ENCODE measurements at places on chromosomes 4 and X. TPM values are rescaled to one million over a fixed set of nuclear protein-coding genes. Genes with fewer than 3 reads are reported as not detected.

Gene CYLC1
- not detected for polyA plus RNA-seq

Gene SNCA
- polyA plus RNA-seq, result 26.5 TPM

DNA sequence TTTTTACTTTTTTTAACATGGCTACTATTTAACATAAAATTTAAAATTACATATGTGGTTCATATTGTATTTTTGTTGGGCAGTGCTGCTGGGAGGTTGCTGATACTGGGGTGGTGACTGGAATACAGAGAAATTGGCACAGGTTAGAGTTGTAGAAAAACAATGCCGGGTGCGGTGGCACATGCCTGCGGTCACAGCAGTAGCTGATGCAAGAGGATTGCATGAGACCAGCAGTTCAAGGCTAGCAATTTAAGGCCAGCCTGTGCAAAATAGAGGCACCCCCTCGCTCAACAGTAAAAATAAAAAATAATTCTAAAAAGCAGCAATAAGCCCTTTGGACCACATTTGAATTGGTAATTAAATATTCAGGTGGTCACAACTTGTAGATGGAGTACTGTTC lies 11.8 kb upstream of the CPE start:
- DNase-seq, result no peak

GRCh38 chrX:97638621-97639020 lies 754.9 kb downstream of the RPA4 start:
- DNase-seq, result no peak

DNA sequence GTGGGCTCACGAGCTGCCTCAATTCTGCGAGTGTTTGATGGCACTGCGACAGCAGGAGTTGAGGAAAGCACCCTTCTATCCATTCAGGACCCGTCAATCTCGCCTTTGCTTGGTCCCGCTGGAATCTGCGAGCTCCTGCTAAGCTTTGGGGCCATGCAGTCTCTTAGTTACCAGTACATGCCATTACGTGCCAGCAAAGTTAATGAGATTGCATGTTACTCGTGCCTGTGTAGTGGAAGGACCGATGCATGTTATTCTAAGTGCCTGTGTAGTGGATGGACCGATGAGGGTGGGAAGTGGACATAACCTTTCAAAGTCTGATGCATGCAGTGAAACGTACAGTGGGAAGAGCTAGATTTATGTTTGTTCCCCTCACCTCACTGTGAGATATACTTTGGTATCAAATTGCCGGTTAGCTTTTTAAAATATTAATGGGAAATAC lies 569 bp downstream of the RPS3A start:
- no peak for DNase-seq

DNA sequence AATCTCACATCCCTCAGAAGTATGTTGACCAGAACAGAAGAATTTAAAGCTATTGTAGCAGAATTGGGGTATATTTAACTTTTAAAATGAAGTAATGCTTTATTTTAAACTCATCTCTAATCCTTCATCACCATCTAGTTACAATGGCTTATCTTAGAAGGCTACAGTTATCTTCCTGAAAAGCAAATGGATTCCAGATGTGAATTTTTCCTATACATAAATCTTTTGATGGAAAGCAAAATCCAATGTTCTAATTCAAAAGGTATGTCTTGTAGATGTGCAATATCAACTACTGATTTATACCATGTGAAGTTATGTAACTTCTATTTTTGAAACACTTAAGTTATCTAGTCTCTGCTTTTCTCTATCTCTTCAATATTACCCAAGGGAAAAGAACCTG lies 47.6 kb downstream of the CCNG2 start:
- no peak for DNase-seq

DNA sequence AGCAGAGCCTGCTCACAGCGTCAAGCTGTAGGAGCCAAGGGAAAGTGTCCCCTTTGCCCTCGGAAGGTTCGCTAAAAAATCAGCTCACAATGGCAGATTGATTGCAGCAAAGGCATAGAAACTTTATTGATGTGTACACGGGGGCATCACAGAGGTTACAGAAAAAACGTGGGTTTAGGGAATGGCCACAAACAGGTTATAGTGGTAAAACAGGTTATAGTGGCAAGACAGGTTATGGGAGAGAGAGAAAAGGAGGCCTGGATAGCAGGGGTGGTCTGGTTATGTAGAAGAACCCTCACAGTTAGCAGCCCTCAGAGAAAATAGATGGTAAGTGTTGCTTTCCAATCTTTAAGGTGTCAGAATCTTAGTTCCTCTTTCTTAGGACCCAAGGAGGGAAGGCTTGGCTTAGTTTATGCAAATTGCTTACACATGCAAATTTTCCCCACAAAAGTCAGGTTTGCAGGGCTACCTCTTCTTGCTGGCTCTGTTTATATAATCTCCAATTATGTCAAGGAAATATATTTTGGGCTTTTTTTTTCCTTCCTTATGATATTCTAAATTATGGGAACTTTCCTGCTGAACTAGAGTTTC lies 113.7 kb downstream of the BMP15 start:
- no peak for DNase-seq

Data from forelimb muscle (tissue), 1 donor.